ENCODE measurements at places on chromosomes 16 and 17. TPM values are rescaled to one million over a fixed set of nuclear protein-coding genes. Genes with fewer than 3 reads are reported as not detected.

- no peaks in the 10 kb centered on the region for H3K27me3 ChIP-seq
- DNase-seq: no peak
- H3K27ac ChIP-seq: no peak overlapping the region
- H3K4me1 ChIP-seq: no peaks in the 10 kb centered on the region
- H3K4me3 ChIP-seq: no peak overlapping the region
- no peaks in the 10 kb centered on the region for H3K36me3 ChIP-seq
These were observed 106.4 kb downstream of the IRX5 start for GRCh38 chr16:55037046-55037445.

DNA sequence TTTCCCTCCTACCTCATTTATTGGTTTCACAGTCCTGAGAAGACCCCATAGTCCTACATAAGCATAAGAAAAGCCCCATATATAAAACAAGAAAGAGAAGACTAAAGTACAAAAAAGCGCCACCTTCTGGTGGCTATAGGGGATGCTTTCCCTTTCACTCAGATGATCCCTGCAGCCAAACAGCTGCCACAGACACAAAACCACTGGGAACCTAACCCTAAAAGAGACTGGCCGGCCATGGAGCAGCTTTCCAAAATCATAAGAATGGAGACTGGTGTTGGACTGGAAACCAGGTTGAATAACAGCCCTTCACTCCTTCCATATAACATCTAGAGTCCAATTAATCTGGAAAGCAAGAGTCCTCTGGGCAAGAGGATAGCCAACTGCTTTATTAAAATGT lies 11.4 kb downstream of the DYNC1LI2 start:
- no peak overlapping the region for H3K27ac ChIP-seq
- DNase-seq: no peak

DNA sequence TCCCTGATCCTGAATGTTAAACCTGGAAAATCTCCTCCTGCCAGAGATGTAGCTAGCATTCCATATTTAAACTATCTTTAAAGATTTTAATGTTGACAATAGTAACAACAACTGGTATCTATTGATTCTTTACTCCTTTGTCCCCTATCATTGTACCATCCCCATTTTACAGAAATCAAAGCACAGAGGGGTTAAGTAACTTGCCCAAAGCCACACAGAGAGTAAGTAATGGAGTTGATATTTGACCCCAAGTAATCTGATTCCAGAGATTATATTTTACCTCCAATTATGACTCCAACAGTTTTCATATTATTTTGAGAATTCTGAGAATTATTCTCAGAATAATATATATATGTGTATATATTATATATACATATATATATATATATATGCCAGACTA lies 37.7 kb upstream of the RGS9 start:
- no peak overlapping the region for H3K27ac ChIP-seq
- H3K4me3 ChIP-seq: no peak overlapping the region
- H3K27me3 ChIP-seq: no peaks in the 10 kb centered on the region
- no peaks in the 10 kb centered on the region for H3K36me3 ChIP-seq
- DNase-seq: no peak
- H3K4me1 ChIP-seq: peaks cover under 1% of the 10 kb centered on the region

The TLCD1 gene
- total RNA-seq: 5.1 TPM

- no peaks in the 10 kb centered on the region for H3K36me3 ChIP-seq
- no peak overlapping the region for H3K27ac ChIP-seq
- H3K27me3 ChIP-seq: no peaks in the 10 kb centered on the region
- H3K4me3 ChIP-seq: no peak overlapping the region
- peaks cover 6% of the 10 kb centered on the region for H3K4me1 ChIP-seq
These were observed 14.7 kb upstream of the MLLT6 start for GRCh38 chr17:38690386-38690785.

DNA sequence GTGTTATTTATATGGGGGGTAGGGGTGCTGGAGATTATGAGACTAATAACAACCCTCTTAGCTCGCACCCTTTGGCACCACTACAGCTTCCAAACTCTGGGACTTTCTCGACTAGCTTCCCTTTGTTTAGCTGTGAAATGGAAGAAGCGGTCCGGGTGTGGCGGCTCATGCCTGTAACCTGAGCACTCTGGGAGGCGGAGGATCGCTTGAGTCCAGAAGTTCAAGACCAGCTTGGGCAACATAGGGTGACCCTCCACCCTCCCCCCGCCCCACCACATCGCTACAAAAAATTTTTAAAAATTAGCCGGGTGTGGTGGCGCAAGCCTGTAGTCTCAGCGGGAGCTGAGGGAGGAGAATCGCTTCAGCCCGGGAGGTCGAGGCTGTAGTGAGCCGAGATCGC lies 814 bp upstream of the CDH3 start:
- DNase-seq: peak; percentile 54
- peak overlapping the region; percentile 68 for H3K4me3 ChIP-seq
- peak overlapping the region; percentile 88 for H3K27ac ChIP-seq
- no peaks in the 10 kb centered on the region for H3K27me3 ChIP-seq
- no peaks in the 10 kb centered on the region for H3K36me3 ChIP-seq
- H3K4me1 ChIP-seq: peaks cover 12% of the 10 kb centered on the region

The EFCAB5 gene
- total RNA-seq: not detected

GRCh38 chr17:74737299-74738050 lies 419 bp downstream of the RAB37 start:
- H3K4me1 ChIP-seq: peaks cover 12% of the 10 kb centered on the region
- no peaks in the 10 kb centered on the region for H3K27me3 ChIP-seq
- H3K27ac ChIP-seq: no peak overlapping the region
- H3K4me3 ChIP-seq: peak overlapping the region; percentile 26
- peak; percentile 16 for DNase-seq
- no peaks in the 10 kb centered on the region for H3K36me3 ChIP-seq

- H3K4me3 ChIP-seq: peak overlapping the region; percentile 7
- no peaks in the 10 kb centered on the region for H3K27me3 ChIP-seq
- no peak for DNase-seq
- peaks cover 9% of the 10 kb centered on the region for H3K4me1 ChIP-seq
- H3K27ac ChIP-seq: peak overlapping the region; percentile 58
- no peaks in the 10 kb centered on the region for H3K36me3 ChIP-seq
These were observed 1.9 kb downstream of the CMC2 start for GRCh38 chr16:81004646-81005353.

GRCh38 chr16:83345846-83346640 lies 461.7 kb upstream of the HSBP1 start:
- DNase-seq: no peak
- H3K27ac ChIP-seq: no peak overlapping the region
- H3K27me3 ChIP-seq: no peaks in the 10 kb centered on the region
- H3K36me3 ChIP-seq: no peaks in the 10 kb centered on the region
- H3K4me1 ChIP-seq: no peaks in the 10 kb centered on the region
- no peak overlapping the region for H3K4me3 ChIP-seq

The TLCD3A gene
- 17.8 TPM for total RNA-seq

GRCh38 chr17:58051468-58051867 lies 31.8 kb upstream of the DYNLL2 start:
- no peak for DNase-seq
- H3K27ac ChIP-seq: no peak overlapping the region
- H3K36me3 ChIP-seq: no peaks in the 10 kb centered on the region
- no peaks in the 10 kb centered on the region for H3K27me3 ChIP-seq

GRCh38 chr17:43942051-43942685 lies at the start of gene PPY:
Gene PPY, minus strand, starts transcription at chr17:43942476. Its CDS starts 822 bp downstream, at chr17:43941654.
- H3K4me1 ChIP-seq: peaks cover 4% of the 10 kb centered on the region
- no peaks in the 10 kb centered on the region for H3K27me3 ChIP-seq
- H3K27ac ChIP-seq: no peak within 1 kb of the TSS
- no peak within 1 kb of the TSS for H3K4me3 ChIP-seq
- no peak for DNase-seq
- H3K36me3 ChIP-seq: no peaks in the 10 kb centered on the region

DNA sequence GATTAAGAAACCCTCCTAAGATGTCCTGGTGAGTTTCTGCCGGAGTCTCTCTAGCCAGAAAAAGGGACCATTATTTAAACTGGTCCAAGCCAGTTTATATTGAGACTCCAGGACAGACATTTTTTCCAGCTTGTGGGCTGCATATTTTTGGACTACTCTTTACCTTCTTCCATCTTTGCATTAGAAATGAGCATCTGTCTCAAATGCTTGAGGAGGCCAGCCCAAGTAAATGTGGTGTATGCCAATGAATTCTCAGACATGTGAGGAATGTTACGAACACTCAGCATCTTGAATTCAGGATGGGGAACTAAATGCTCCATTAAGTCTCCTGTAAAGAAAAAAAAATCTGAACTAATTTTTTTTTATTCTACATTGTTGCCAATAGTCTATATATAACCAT lies 18.4 kb downstream of the TUBD1 start:
- no peaks in the 10 kb centered on the region for H3K36me3 ChIP-seq
- no peaks in the 10 kb centered on the region for H3K4me1 ChIP-seq

The CD79B gene
- total RNA-seq: 0.48 TPM

The GNG13 gene
- not detected for total RNA-seq

DNA sequence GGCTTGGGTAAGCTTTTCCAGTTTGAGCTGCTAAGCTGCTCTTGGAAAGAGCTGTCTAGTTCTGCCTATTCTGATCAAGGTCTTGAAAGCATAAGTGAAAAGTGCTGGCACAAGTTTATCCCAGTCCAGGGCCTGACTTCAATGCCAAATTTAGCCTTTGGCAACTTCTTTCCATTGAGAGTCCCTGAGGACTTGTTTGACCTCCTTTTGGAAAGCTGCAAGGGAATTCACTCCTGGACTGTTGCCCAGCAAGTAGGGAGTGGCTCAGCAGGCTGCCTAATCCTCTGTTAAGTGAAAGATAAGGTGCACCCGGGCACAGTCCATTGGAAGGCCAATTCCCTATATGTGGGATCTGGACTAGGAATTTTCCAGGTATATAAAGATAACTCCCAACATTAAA lies 16.0 kb upstream of the TANC2 start:
- H3K4me1 ChIP-seq: no peaks in the 10 kb centered on the region
- no peak overlapping the region for H3K27ac ChIP-seq
- no peaks in the 10 kb centered on the region for H3K36me3 ChIP-seq
- no peaks in the 10 kb centered on the region for H3K27me3 ChIP-seq
- DNase-seq: no peak

The KRT28 gene
- total RNA-seq: not detected

The CCL5 gene
- total RNA-seq: 0.28 TPM

- H3K4me3 ChIP-seq: peak overlapping the region; percentile 72
- no peaks in the 10 kb centered on the region for H3K27me3 ChIP-seq
- no peak for DNase-seq
- H3K27ac ChIP-seq: peak overlapping the region; percentile 30
- no peaks in the 10 kb centered on the region for H3K36me3 ChIP-seq
These were observed 460 bp upstream of the HSBP1 start for GRCh38 chr16:83807327-83807709.

DNA sequence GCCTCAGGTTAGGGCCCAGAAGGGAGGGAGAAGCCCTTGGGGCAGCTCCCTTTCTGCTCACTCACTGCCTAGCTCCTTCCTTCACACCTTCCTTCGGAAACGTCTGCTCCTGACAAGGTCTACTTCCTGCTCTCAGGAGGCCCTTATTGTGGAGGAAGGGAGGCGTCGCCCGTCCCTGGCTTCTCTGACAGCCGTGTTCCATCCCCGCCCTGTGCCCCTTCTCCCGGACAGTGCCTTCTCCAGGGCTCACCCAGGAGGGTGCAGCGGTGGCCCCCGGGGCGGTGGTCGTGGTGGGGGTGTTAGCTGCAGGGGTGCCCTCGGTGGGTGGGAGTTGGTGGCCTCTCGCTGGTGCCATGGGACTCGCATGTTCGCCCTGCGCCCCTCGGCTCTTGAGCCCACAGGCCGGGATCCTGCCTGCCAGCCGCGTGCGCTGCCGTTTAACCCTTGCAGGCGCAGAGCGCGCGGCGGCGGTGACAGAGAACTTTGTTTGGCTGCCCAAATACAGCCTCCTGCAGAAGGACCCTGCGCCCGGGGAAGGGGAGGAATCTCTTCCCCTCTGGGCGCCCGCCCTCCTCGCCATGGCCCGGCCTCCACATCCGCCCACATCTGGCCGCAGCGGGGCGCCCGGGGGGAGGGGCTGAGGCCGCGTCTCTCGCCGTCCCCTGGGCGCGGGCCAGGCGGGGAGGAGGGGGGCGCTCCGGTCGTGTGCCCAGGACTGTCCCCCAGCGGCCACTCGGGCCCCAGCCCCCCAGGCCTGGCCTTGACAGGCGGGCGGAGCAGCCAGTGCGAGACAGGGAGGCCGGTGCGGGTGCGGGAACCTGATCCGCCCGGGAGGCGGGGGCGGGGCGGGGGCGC lies 231.9 kb downstream of the SEC14L1 start:
- H3K4me3 ChIP-seq: peak overlapping the region; percentile 73
- DNase-seq: peak; percentile 90
- peaks cover 41% of the 10 kb centered on the region for H3K4me1 ChIP-seq
- peak overlapping the region; percentile 89 for H3K27ac ChIP-seq

GRCh38 chr17:20142268-20142667 lies 133.1 kb downstream of the SPECC1 start:
- no peak overlapping the region for H3K4me3 ChIP-seq
- H3K27me3 ChIP-seq: no peaks in the 10 kb centered on the region
- H3K27ac ChIP-seq: no peak overlapping the region
- no peaks in the 10 kb centered on the region for H3K36me3 ChIP-seq
- peaks cover 4% of the 10 kb centered on the region for H3K4me1 ChIP-seq

- no peaks in the 10 kb centered on the region for H3K36me3 ChIP-seq
- H3K4me3 ChIP-seq: no peak overlapping the region
- H3K4me1 ChIP-seq: no peaks in the 10 kb centered on the region
- H3K27me3 ChIP-seq: no peaks in the 10 kb centered on the region
- DNase-seq: no peak
- no peak overlapping the region for H3K27ac ChIP-seq
These were observed 48.5 kb downstream of the CDH13 start for GRCh38 chr16:82675300-82675699.

GRCh38 chr17:40524243-40524965 lies 23.0 kb upstream of the TNS4 start:
- H3K27ac ChIP-seq: no peak overlapping the region
- DNase-seq: no peak
- H3K4me3 ChIP-seq: no peak overlapping the region
- H3K27me3 ChIP-seq: no peaks in the 10 kb centered on the region

- H3K4me1 ChIP-seq: no peaks in the 10 kb centered on the region
- no peak overlapping the region for H3K4me3 ChIP-seq
- no peaks in the 10 kb centered on the region for H3K36me3 ChIP-seq
- H3K27ac ChIP-seq: no peak overlapping the region
These were observed 20.9 kb upstream of the DRG2 start for GRCh38 chr17:18066866-18067265.

DNA sequence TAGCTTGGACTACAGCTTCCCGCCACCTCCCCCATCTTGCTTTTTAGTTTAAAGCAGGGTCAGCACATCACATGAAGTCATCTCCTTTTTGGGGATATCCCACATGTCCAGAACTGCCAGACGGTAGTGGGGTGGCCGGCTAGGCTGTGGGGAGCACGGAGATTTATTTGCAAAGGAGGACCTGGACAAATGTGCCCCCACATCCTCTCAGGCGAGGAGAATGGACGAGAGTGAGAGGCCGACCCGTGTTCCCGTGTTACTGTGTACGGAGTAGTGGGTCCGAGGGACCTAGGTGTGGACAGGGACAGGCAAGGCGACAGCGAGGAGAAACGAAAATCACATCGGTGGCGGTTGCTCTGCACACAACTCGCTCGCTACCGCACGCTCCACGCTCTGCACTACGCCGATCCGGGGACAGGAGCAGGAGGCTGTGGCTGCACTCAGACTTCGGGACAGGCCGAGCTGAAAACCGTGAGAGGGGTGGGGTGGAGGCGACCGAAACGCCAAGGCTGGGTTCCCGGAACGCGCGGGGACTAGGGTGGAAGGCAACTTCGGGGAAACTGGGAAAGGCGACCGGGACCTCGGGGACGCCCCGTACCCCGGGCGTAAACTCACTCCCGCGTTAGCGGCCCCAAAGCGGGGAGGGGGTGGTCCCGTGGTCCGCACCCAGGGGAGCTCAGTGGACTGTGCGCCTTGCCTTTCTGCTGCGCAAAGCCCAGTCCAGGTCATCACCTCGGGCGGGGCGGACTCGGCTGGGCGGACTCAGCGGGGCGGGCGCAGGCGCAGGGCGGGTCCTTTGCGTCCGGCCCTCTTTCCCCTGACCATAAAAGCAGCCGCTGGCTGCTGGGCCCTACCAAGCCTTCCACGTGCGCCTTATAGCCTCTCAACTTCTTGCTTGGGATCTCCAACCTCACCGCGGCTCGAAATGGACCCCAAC lies at the start of gene MT1A:
TSS of gene MT1A (plus strand) at position 853 of the 937 bp plus-strand sequence. CDS start at position 926, 73 bp downstream.
- no peak within 1 kb of the TSS for H3K27ac ChIP-seq
- H3K36me3 ChIP-seq: no peaks in the 10 kb centered on the region
- DNase-seq: peak; percentile 33
- peaks cover 9% of the 10 kb centered on the region for H3K4me1 ChIP-seq

All from ovary (tissue), 10 donors.